ENCODE measurements at places on chromosomes 7 and 10.

GRCh38 chr7:151207804-151208203, 2.5 kb downstream of the H2BK1 start:
- DNase-seq, result no peak

- no peak for DNase-seq
Measured at GRCh38 chr7:101096331-101096956, 11.2 kb downstream of the TRIM56 start.

DNA sequence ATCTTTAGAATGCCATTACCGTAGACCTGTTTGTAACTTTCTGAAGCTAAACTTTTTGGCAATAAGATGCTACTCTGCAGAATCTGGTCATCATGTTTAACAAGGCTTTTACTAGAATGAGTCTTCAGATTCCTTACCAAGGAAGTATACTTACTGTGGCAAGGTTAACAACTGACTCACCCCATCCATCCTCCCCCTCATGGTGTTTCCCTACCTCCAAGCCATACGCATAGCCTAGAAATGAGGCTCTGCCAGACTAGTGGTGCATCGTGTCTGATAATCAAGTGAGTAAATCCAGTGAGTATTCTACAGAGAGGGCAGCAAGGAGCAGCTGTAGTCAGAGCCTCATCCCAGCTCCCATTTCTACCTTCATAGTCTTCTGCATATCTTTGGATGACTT, 223.6 kb downstream of the IPMK start:
- no peak for DNase-seq

- DNase-seq, result no peak
Measured at GRCh38 chr10:30967650-30968410, 63.8 kb downstream of the ZNF438 start.

GRCh38 chr10:13803566-13804554, 217.1 kb downstream of the PRPF18 start:
- no peak for DNase-seq
